Stimulated activated CD4-positive, alpha-beta T cell treated with anti-CD3 and anti-CD28 coated beads, Interleukin-12 subunit alpha, Interleukin-12 subunit beta, amount 100 ng/mL, for 24 hours (primary cell): ENCODE measurements at places on chromosomes 2 and 18.

DNA sequence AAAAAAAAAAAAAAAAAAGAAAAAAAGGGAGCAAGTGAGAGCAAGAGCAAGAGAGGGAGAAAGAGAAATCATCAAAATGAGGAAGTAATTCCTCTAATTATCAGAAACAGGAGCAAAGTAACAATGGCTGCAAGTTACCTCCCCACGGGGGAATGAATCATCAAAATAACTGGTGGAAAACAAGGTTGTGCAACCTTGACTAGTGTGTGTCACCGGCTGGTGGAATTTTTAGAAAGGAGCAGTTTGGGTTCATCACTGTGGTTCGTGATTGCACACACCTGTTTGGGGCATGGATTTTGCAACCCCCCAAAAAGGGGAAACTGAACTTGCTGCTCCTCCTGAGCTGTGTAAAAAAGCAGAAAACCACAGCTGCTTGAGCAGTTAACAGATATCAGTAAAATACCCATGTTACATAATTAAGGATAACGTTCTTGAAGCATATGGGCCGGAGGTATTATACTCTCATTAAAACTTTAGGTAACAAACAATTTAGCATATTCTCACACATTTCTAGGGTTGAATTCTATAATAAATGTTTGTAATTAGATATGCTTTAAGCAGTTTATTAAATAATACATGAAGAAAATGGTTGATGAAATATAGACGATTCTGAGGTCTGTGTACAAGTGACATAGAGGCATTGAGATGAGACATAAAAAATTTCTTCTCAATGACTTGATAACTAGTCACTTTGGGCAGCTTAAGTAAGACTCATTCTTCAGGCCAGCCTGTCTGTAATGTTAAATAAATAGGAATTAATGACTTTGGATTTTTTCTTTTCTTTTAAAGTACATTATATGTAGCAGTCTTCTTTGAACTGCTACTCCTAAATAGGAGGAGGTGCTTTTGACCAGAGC is 184.2 kb upstream of the ZEB2 start:
- DNase-seq: no peak

DNA sequence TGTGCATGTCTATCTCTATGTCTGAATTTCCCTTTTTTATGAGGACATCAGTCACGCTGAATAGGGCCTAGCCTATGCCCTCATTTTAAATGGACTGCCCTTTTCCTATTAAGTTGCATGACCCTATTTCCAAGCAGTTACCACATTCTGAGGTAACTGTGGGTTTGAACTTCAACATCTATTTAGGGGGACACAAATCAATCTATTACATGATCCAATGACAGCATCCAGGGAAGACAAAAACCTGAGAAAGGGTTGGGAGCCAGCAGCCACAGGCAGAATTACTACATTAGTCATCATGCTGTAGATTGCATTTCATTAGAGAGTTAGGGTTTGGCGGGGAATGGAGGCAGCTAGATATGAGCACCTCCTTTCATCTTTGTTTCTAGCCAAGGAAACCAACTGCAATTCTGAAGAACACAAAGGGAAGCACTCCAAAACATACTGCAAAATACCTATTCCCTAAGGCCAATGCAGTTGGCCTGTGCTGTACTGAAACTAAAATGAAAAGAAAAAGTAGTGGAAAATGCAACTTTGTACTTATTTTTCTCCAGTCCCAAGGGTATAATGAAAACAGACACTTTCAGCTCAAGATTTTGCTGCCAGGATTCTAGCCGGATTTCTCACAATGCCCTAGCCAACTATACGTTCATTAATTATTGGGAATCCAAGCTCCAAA is 40.4 kb upstream of the C1D start:
- DNase-seq: no peak

GRCh38 chr2:64604155-64604554 is 49.6 kb downstream of the SERTAD2 start:
- DNase-seq: no peak

GRCh38 chr2:10372203-10372861 is 69.6 kb downstream of the HPCAL1 start:
- no peak for DNase-seq

GRCh38 chr2:122764014-122764413 is 1008.6 kb downstream of the TSN start:
- DNase-seq: no peak

DNA sequence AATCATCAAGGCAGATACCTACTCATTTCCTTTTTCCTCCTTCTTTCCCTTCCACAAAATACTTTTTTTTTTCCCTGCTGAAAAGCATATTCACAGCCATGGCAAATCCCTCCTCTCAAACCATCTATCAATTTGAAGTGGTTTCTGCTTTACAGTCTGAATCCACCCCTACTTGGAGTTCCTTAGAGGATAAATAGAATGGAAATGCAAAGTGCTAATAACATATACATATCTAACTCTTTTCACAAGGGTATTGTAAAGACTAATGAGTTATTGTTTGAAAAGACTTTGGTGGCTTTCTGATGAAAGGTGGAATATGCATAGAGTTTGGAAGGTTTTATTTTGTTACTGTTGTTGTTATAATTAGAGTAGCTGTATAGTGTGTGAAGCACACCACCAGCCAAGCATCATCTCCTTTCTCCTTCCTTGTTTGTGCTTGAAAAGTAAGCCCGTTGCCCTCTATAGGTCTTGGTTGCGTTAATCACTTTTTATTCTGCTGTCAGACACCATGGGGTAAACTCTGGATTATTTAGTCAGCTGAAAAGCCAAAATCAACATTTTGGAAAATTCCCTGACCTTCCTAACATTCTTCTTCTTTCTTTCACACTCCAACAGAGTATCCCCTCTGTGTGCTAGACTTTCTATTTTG is 2126.9 kb upstream of the CELF4 start:
- no peak for DNase-seq

DNA sequence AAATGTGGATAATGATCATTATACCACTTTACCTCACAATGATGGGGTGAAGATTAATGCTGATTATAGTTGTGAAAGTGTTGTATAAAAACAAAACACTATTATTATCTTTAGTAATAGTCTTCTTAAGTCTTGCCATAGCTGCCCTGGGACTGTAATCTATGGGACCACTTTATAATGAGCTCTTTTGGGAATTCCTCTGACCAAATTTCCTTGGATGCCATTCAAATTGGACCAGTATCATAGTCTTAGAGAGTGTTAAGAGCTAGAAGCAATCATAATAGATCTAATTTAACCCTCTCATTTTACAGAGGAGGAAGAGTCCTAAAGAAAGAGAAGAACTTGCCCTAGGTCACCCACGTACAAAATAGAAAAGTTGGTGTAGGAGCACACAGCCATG is 457.7 kb upstream of the SLC14A2 start:
- DNase-seq: no peak

DNA sequence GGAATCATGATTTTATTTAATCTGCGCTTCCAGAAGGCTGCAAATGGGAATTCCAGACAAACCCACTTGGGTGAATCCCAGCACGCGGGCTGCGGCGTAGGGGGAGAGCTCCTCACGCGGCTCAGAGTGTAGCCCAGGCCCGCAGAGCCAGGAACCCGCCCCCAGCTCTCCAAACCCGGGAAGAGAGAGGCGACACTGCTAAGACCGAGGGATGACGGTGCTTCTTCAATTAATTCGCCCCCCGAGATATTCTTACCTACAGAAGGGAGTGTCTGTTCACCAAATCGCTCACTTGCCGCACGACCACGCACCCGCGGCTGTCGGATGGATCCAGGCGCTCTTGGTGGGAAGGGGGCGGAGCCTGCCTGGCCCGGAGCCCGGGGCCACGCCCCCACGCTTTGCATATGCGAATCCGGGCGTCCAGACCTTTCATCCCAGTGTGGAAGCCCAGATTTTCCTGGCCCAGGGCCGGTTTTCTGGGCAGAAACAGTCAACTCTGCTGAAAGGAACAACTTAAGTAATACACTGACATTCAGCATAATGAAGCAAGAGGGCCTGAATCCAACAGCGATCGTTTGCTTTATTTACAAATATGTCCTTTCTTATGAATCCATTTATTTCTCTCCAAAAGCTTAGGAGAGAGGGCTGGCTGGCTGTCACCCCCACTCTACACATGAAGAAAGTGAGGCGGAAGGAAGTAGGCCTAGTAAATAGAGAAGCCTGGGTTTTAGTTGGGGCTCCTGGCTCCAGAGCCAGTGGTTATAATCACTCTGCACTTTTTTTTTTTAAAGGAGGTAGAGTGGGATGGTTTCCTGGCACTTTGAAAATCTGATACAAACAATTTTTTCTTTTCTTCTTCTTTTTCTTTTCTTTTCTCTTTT is at the start of gene SLC19A3:
SLC19A3 (minus strand) TSS at position 342 of the 881 bp plus-strand sequence. CDS start 15,710 bp downstream, outside the sequence.
- no peak for DNase-seq

DNA sequence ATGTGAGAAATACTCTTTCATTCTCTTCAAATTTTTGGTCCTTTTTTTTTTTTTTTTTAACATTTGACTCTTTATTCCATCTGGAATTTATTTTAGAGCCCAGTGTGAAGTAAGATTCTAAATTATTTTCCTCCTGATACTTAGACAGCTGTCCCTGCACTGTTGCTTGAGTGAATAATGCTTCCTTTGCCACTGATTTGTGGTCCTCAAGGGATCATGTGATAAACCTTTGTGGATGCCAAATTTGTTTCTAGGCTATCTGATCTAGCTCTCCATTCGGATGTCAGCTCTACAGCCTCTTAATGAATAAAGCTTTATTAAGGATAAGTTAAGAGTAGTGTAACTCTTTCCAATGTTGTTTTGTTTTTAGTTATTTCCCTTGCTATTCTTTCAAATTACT is 142.3 kb downstream of the SMAD7 start:
- no peak for DNase-seq

DNA sequence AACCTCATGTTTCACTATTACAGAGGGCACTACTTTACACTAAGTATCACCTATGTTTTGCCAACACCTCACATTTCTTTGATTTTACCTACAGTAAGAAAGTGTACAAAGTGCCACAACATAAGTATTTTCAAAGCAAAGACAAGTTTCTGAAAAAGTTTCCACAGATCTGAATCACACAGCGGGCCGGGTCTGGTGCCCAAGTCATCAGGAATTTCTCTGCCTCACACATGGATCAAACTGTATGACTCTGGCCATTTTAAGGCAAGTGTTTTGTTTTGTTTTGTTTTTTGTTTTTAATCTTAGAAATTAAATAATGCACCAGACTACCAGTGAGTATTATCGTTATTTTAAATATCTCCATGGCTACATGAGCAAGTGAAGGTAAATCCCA is 73.4 kb downstream of the ZNF516 start:
- no peak for DNase-seq

DNA sequence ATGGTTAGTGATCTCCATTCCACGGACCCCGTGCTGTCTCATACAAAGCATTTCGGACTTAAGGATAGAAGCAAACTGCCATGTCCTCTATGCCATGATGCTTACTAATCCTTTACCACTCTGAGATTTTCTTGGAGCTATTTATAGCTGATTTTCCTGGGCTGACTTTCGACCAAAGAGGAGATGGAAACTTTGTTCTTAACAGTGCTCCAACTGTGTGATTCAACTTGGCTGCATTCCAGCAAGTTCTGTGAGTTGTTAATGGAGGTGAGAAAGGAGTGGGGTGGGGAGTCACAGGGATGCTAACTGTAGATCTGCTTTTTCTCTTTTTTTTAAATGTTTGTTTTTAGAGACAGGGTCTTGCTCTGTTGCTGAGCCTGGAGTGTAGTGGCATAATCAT is 45.5 kb upstream of the MSH2 start:
- DNase-seq: no peak

- no peak for DNase-seq
Observed at GRCh38 chr2:120709608-120710041, 26.0 kb upstream of the GLI2 start.

GRCh38 chr2:126381091-126381490 is 274.9 kb upstream of the GYPC start:
- DNase-seq: no peak

DNA sequence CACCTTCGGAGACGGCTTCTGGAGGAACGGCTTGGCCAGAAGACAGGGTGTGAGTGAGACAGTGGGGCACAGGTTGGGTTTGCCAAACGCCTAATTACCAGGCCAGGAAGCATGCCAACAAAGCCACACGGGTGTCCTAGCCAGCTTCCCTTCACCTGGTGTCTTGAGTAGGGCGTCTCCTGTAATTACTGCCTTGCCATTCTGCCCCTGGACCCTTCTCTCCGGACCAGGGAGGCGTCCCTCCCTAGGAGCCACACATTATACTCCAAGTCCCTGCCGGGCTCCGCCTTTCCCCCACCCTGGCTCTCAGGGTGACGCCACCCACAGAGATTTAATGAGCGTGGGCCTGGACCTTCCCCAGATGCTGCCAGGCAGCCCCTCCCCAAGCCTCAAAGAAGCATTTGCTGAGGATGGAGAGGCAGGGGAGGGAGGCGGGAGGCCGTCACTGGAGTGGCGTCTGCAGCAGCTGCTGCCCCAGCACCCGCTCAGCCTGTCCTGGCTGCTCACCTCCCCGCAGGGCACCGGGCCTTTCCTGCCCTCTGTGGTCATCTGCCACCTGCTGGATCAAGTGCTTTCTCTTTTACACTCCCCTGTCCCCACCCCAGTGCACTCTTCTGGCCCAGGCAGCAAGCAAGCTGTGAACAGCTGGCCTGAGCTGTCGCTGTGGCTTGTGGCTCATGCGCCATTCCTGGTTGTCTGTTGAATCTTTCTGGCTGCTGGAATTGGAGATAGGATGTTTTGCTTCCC is 20.7 kb downstream of the FOSL2 start:
- no peak for DNase-seq

DNA sequence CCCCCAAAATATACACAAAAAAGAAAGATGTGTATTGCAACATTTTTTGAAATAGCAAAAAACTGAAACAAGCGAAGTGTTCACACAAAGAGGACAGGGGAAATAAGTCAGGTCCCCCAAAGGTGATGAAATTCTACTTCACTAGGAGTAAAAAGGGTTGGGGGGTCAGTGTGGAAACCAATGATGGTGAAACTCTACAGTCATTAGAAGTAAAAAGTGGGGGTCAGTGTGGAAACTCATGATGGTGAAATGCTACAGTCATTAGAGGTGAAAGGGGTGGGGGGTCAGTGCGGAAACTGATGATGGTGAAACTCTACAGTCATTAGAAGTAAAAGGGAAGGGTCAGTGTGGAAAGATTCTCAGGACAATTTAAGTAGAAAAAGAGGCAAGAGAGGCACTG is 298.2 kb downstream of the EIPR1 start:
- no peak for DNase-seq

DNA sequence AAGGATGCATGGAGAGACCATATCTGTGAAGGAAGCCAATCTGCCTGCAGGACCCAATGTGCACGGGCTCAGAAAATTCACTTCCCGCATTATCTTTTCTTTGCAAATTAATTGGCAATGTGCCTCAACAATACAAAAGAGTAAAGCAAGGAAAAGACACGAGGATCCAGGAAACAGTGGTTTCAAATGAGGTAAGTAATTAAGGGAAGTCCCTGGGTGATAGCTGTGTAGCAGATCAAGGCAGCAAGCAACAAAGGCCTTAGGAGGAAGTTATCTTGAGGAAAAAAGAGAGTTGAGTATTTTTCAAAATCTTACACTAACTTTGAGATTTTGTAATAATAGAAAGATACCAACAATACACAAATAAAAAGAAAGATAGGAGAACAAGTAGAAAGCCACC is 44.3 kb upstream of the TGIF1 start:
- DNase-seq: no peak

- no peak for DNase-seq
Observed at GRCh38 chr2:132623096-132623839, 46.7 kb downstream of the LYPD1 start.
